GM12865 (cell line): ENCODE measurements at places on chromosomes 2 and 18.

DNA sequence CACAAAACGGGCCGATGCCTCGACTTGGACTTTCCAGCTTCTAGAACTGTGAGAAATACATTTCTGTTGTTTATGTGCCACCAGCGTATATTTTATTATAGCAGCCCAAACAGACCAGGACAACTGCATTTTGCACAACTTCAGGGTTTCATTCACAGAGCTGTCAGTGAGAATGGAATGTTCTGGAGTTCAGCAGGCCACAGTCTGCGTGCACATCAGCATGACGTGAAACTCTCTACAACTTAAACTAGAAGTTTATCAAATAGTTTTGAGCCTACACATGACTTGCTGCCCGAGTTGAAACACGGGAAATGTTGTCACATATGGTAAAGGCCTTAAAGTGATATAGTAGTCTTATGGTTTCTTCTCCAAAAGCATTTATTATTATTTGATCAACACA, 3.9 kb upstream of the TRIB2 start:
- no peak for DNase-seq

GRCh38 chr18:22465859-22466457, 48.2 kb upstream of the CTAGE1 start:
- no peak for DNase-seq

- no peak for DNase-seq
These were observed 48.1 kb downstream of the EMILIN2 start for GRCh38 chr18:2894841-2895370.

DNA sequence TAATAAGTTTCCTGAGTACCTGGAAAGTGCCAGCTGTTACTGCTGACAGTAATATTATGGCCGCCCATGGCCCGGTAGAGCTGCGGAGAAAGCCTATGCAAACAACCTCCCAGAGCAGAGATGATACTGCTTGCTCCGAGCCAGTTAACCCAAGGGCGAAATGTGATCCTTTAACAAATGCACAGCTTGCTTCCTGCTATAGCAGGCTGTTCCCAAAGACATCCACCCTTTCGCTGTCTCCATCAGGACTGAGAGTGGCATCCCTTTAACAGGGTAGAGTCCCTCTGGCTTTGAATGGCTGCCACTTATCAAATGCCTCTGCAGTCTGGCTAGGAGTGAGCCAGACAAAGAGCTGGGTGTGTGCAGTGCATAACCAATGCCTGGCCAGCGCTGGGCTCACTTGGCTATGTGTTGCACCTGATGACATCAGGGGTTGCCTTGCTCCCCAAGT, 69.7 kb upstream of the DAPL1 start:
- DNase-seq: no peak

- DNase-seq: no peak
These were observed 21.2 kb downstream of the TGFA start for GRCh38 chr2:70532244-70532935.

GRCh38 chr2:43461453-43462073, 134.3 kb downstream of the THADA start:
- peak; percentile 85 for DNase-seq

DNA sequence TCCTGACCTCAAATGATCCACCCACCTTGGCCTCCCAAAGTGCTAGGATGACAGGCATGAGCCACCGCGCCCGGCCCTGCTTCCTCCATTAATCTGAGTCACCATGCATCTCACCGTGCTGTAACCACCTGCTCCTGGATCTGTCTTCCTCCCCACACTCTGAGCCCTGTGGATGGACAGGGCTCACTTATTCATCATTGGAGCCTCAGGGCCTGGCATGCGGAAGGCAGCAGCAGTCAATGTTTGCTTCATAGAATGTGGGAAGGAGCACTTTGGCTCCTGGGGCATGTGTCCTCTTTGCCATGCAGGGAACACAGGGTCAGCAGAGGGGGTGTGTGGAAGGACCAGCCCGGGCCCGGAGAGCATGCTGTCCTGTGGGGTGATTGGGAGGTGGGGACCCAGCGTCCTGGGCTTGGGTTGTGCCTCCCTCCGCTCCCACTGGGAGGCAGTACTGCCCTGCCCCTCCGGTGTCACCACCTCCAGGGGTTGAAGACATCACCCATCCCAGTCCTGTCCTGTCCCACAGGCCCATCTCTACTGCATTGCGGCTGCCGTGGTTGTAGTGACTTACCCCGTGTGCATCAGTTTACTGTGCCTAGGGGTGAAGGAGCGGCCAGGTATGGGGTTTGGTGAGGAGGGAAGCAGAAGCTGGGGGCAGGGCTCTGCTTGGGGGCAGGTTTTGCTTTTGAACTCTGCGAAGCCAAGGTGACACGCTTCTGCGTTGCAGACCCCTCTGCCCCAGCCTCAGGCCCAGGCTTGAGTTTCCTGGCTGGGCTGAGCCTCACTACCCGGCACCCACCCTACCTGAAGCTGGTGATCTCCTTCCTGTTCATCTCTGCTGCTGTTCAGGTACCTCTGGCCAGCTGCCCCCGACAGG, 11.5 kb downstream of the MFSD2B start:
- peak; percentile 28 for DNase-seq
